ENCODE measurements at places on chromosomes 5 and 9.

GRCh38 chr9:119722384-119722783 lies 353.1 kb upstream of the BRINP1 start:
- no peak for DNase-seq

- DNase-seq, result no peak
Measured at GRCh38 chr5:130278136-130278535, 373.9 kb downstream of the CHSY3 start.

GRCh38 chr9:90906316-90907055 lies 104.9 kb downstream of the SYK start:
- DNase-seq, result no peak

DNA sequence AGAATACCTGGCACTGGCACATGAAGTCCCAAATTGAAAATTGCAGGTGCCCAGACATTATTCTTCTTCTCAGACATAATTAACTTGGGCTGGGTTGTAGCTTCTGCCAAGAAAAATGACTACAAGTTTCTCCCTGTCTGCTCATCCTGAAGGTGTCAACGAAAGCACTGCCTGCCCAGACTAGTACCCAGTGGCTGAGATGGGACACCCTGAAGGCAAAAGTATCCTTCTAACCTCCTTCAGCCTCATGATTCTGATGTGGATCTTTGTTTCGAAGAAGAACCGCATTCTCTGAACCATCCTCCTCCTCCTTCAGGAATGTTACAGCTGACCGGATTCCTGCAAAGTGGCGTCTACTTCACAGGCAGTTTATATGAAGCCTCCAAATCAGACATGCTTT lies 161.1 kb upstream of the FST start:
- DNase-seq, result no peak

GRCh38 chr5:33764786-33765185 lies 127.0 kb downstream of the ADAMTS12 start:
- no peak for DNase-seq

- DNase-seq, result no peak
Measured at GRCh38 chr5:77157732-77158532, 52.5 kb upstream of the PDE8B start.

Measured in trophoblast cell (in vitro differentiated cells and primary cell).